Subcutaneous preadipocyte (primary cell): ENCODE measurements at places on chromosomes 7 and 10. TPM values are rescaled to one million over a fixed set of nuclear protein-coding genes. Genes with fewer than 3 reads are reported as not detected.

The SORCS1 gene
- total RNA-seq: not detected in 2 replicates

The TFPI2 gene
- 53.3 and 369 TPM in 2 replicates for total RNA-seq

The MACROH2A2 gene
- total RNA-seq: 4.3 and 6.2 TPM in 2 replicates

The ADCY1 gene
- total RNA-seq: 1.1 and 2.7 TPM in 2 replicates

The SLC18A2 gene
- not detected in 2 replicates for total RNA-seq

The ETV1 gene
- 20.2 and 45.9 TPM in 2 replicates for total RNA-seq
